CD4-positive, alpha-beta T cell (primary cell): ENCODE measurements at places on chromosomes 13 and 19. TPM values are rescaled to one million over a fixed set of nuclear protein-coding genes. Genes with fewer than 3 reads are reported as not detected.

GRCh38 chr13:106372199-106373155, 163.0 kb downstream of the EFNB2 start:
- no peak for DNase-seq

DNA sequence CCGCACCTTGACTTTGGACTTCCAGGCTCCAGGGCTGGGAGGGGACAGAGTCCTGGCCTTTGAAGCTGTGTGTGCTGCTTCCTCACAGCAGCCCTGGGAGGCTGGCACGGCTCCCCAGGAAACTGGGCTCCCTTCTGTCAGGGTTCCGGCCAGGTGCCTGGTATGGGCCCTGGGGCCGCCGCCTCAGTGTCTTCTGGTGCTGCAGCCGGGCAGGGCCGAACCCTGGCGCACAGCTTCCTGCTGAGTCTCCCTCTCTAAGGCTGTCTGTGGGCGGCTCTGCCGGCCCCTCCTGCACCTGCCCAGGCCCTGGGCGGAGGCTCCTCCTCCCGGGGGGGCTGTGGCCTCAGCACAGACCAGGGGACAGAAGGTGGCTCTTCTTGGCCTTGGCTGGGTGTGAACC, 32.4 kb downstream of the GPX4 start:
- no peak for DNase-seq

GRCh38 chr19:48444129-48444935, 1.5 kb upstream of the GRWD1 start:
- DNase-seq = no peak

ZNF682 gene
- total RNA-seq = 16.0 TPM

FPR1 gene
- 1.9 TPM for total RNA-seq

MYO1F gene
- total RNA-seq = 67.4 TPM
